GM23338 (cell line): ENCODE measurements at places on chromosomes 7 and 10. TPM values are rescaled to one million over a fixed set of nuclear protein-coding genes. Genes with fewer than 3 reads are reported as not detected.

- DNase-seq, result no peak
- H3K27me3 ChIP-seq, result no peaks in the 10 kb centered on the region
- no peak overlapping the region for H3K27ac ChIP-seq
- H3K36me3 ChIP-seq, result no peaks in the 10 kb centered on the region
Measured at GRCh38 chr7:43590862-43591557, 8.1 kb downstream of the STK17A start.

DNA sequence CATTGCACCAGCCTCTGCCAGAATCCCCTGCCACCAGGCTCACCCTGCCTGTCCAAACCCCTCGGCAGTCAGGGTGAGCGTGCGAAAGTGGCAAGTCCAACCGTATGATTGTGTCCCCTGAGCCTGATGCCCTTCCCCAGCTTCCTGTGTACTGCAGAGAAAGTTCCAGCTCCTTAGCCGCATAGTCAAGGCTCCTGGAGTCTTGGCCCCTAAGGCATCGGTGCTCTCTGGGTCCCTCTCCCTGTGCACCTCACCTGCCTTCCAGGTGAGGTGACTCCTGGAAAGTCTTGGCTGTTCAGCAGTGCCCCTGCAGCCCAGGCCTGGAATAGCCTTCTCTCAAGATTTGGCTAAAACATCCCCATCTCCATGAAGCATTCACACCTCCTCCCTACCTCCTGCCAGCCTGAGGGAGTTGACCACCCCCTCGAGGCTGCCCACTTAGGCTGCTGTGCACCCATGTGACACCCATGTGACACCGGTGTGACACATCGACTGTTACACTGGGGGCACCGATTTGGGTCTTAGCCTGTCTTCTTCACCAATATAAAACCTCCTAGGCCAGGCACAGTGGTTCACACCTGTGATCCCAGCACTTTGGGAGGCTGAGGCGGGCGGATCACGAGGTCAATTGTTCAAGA lies 56.1 kb upstream of the ELN start:
- no peak overlapping the region for H3K27ac ChIP-seq
- H3K36me3 ChIP-seq, result no peaks in the 10 kb centered on the region
- no peak overlapping the region for H3K4me3 ChIP-seq
- peak; percentile 86 for DNase-seq

GRCh38 chr7:36874041-36874440 lies 149.7 kb upstream of the AOAH start:
- H3K36me3 ChIP-seq, result no peaks in the 10 kb centered on the region
- H3K4me1 ChIP-seq, result peaks cover 31% of the 10 kb centered on the region
- no peak overlapping the region for H3K27ac ChIP-seq
- no peaks in the 10 kb centered on the region for H3K27me3 ChIP-seq
- H3K4me3 ChIP-seq, result no peak overlapping the region

GRCh38 chr10:15817409-15818046 lies 42.8 kb downstream of the MINDY3 start:
- no peak for DNase-seq
- no peaks in the 10 kb centered on the region for H3K4me1 ChIP-seq
- no peaks in the 10 kb centered on the region for H3K36me3 ChIP-seq
- no peak overlapping the region for H3K4me3 ChIP-seq
- H3K27me3 ChIP-seq, result no peaks in the 10 kb centered on the region

DNA sequence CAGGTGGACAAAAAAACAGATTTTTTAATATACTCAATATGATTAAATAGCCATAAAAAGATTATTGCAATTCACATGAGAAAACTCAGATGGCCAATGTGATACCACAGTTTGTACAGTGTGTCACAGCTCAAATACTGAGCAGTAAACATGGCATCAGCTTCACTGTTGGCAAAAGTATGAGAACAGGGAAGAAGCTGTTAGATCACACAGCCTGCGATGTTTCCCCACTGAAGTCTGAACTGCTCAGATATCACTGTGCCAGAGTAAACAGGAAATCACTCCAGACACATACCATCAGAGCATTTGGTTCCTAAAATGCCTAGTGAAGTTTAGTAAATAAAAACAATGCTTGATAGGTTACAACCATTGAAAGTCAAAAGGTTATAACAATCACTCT lies 347.8 kb downstream of the ETV1 start:
- H3K4me1 ChIP-seq, result no peaks in the 10 kb centered on the region
- no peak for DNase-seq
- no peak overlapping the region for H3K4me3 ChIP-seq
- H3K36me3 ChIP-seq, result no peaks in the 10 kb centered on the region
- no peak overlapping the region for H3K27ac ChIP-seq
- H3K27me3 ChIP-seq, result no peaks in the 10 kb centered on the region

TMEM273 gene
- not detected in 2 replicates for polyA plus RNA-seq

MRLN gene
- not detected in 2 replicates for polyA plus RNA-seq

GJD4 gene
- not detected in 2 replicates for polyA plus RNA-seq

DNA sequence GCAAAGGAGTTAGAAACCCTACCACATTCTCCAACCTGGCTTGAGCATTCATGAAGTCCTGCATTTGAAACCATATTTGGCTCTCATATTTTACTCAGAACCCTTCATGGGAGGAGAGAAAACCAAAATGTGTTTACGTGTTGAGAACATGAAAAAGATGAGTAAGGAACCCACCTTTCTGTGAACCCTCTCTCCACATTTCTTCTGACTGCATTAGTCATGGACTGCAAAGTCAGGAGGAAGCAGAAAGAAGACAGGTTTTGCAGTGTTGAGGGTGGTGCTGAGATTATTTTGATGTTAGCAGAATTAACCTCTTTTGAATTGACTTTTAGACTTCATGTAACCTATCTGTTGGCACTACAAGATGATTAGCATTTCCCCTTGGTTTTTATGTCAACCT lies 4.9 kb downstream of the IFIT1B start:
- peaks cover 9% of the 10 kb centered on the region; the same call in 1 of the 2 replicates for H3K4me1 ChIP-seq

DNA sequence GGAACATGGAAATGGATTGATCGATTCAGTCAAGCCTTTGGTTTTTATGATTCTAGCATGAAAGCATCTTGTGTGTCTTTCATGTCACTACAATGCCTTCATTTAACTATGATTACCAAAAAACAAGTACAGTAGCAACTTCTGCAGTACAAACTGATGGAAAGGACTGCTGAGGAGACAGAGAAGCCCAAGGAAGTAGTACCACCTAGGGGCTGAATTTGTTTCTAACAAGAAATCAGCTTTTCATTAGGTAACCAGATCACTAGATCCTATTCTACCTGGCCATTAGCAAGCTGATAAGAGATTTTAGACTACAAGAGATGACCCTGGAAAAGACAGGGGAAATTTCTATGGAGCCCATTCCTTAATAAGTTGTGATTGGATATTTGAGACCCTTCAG lies 3.2 kb upstream of the IFIT1 start:
- H3K36me3 ChIP-seq, result no peaks in the 10 kb centered on the region
- no peak overlapping the region for H3K27ac ChIP-seq
- peaks cover 11% of the 10 kb centered on the region for H3K4me1 ChIP-seq
- DNase-seq, result peak; percentile 66

ZNF488 gene
- polyA plus RNA-seq, result 1.7 and 2.5 TPM in 2 replicates

OR9A2 gene
- polyA plus RNA-seq, result not detected in 2 replicates

DNA sequence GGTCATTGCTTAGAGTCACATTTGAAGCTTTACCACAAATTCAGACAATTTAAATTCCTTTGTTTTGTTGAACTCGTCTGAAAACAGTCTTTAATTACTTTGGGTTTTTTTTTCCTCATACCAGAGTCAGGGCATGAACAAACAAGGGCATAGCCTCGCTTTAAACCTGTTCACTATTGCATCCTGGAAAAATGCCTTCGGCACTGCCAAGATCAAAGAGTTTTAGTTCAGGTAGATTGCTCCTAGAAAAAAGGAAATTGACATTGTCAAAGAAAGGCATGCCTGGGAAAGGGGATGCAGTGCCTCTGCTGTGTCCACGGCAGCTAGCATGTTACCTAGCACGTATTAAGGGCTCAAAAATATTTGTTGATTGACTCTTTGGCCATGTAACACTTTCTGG lies 235.1 kb downstream of the ARHGAP21 start:
- H3K4me3 ChIP-seq, result no peak overlapping the region
- no peak overlapping the region for H3K27ac ChIP-seq
- H3K36me3 ChIP-seq, result no peaks in the 10 kb centered on the region
- DNase-seq, result no peak
- H3K4me1 ChIP-seq, result peaks cover 1% of the 10 kb centered on the region; the same call in 1 of the 2 replicates

- no peaks in the 10 kb centered on the region for H3K36me3 ChIP-seq
- DNase-seq, result no peak
- no peak overlapping the region for H3K27ac ChIP-seq
Measured at GRCh38 chr10:132228616-132229015, 41.9 kb downstream of the DPYSL4 start.

GRCh38 chr10:75688506-75689300 lies 257.3 kb downstream of the LRMDA start:
- H3K4me3 ChIP-seq, result no peak overlapping the region
- DNase-seq, result no peak
- no peaks in the 10 kb centered on the region for H3K27me3 ChIP-seq
- H3K36me3 ChIP-seq, result no peaks in the 10 kb centered on the region
- no peak overlapping the region for H3K27ac ChIP-seq

- no peak overlapping the region for H3K27ac ChIP-seq
- DNase-seq, result peak; percentile 9
- no peak overlapping the region for H3K4me3 ChIP-seq
- no peaks in the 10 kb centered on the region for H3K27me3 ChIP-seq
- H3K36me3 ChIP-seq, result no peaks in the 10 kb centered on the region
Measured at GRCh38 chr7:123994449-123994848, 38.4 kb downstream of the TMEM229A start.

GRCh38 chr7:8109196-8110022 lies 140.8 kb downstream of the GLCCI1 start:
- no peaks in the 10 kb centered on the region for H3K27me3 ChIP-seq
- H3K4me1 ChIP-seq, result peaks cover 22% of the 10 kb centered on the region

EIF5AL1 gene
- polyA plus RNA-seq, result 20.4 and 21.4 TPM in 2 replicates

DNA sequence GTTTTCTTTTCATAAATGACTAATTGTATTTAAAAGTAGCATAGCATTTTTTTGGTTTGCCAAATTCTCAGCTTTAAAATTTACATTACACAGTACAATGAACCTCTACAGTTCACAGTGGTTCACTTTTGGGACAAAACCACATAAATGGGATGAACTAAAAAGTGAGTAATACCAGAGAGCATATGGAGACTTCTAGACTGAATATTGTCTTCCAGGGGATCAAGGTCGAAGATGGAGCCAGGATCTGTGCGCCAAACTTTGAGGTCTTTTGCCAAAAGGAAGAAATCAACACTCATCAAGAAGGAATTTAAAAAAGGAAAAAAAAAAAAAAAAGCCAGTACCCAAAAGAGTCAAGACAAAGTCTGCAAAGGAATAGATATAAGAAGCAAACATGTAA lies 87.5 kb downstream of the NEBL start:
- no peak for DNase-seq
- H3K27ac ChIP-seq, result no peak overlapping the region

DNA sequence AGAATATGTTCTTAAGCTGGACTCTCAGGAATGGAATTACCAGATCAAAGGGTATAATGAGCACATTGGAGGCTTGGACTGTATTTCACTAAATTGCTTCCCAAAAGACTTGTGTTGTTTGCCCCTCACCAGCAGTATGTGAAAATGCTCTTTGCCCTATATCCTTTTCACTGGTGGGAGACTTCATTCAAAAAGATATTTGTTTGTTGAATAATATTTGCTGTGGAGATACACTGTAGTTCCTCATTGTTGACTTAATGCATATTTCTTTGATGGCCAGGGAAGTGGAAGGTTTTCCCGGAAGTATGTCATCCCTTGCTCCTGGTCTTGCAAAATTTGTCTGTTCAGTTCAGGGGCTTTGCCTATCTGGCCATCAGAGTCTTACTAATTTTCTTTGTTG lies 19.4 kb downstream of the GSTO2 start:
- H3K27me3 ChIP-seq, result no peaks in the 10 kb centered on the region
- no peak overlapping the region for H3K27ac ChIP-seq
- H3K4me1 ChIP-seq, result peaks cover 9% of the 10 kb centered on the region
- no peak overlapping the region for H3K4me3 ChIP-seq
- no peaks in the 10 kb centered on the region for H3K36me3 ChIP-seq

MKI67 gene
- 88.7 and 103 TPM in 2 replicates for polyA plus RNA-seq

AKR1C1 gene
- polyA plus RNA-seq, result 2.5 and 2.6 TPM in 2 replicates

DNA sequence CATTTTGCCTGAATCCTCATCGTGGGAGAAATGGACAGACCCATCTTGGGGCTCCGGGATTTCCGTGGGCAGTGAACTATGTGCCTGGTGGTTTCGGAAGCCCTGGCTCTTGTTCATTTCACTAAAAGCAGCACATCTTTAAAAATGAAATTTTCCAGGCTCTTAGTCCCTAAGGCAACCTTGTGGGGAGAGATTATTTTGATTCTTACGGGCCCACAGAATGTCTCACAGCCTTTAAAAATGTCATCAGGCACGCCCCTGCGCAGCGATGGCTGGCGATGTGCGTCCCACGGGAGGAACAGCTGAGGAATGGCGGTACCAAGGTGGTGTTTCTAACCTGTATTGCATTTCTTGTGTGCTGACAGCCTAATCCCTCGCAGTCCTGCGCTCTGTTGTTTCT lies 189.7 kb downstream of the CCDC3 start:
- no peak overlapping the region for H3K4me3 ChIP-seq
- no peak overlapping the region for H3K27ac ChIP-seq
- no peaks in the 10 kb centered on the region for H3K27me3 ChIP-seq
- no peaks in the 10 kb centered on the region; the same call in 1 of the 2 replicates for H3K36me3 ChIP-seq

- H3K27me3 ChIP-seq, result no peaks in the 10 kb centered on the region
- no peak overlapping the region for H3K4me3 ChIP-seq
- DNase-seq, result no peak
- H3K27ac ChIP-seq, result no peak overlapping the region
- no peaks in the 10 kb centered on the region for H3K4me1 ChIP-seq
Measured at GRCh38 chr10:132273966-132274365, 33.8 kb downstream of the STK32C start.

DNA sequence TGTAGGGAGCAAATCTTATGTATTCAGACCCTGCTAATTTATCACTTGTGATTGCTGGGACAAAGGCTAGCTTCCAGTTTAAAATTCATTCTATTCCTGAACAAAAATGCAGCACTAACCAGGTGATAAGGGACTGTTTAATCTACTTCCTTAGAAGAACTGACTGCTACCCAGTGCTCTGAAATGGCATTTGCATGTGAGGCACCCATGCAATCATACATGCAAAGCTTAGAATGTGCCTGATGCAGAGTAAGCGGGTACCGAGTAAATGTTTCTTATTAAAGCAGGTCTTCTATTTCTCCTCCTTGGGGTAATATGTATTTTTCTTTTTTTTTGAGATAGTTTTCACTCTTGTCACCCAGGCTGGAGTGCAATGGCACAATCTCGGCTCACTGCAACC lies 54.5 kb downstream of the NEURL1 start:
- H3K27ac ChIP-seq, result no peak overlapping the region
- no peaks in the 10 kb centered on the region for H3K36me3 ChIP-seq
- no peak for DNase-seq
- peaks cover 5% of the 10 kb centered on the region; the same call in 1 of the 2 replicates for H3K4me1 ChIP-seq
- no peaks in the 10 kb centered on the region for H3K27me3 ChIP-seq
- no peak overlapping the region for H3K4me3 ChIP-seq
